NCI-H1048 (cell line): ENCODE measurements at places on chromosomes 4 and X.

DNA sequence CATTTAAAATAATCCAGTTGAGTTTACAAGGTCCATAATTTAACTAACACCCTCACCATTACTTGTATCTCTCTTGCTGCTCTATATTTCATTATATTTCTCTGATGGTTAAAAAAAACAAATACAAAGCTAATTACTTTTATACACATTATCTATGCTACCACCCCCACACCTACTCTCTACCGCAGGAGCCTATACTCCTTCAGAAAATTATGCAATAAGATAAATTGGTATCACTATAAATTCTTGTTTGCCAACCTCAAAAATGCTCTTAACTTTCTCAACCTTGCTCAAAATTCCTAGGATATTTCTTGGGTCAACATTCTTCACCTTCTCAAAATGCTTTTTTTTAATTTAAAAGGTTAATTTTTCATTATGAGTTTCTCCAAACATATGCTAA lies 282.7 kb downstream of the KCTD8 start:
- DNase-seq, result no peak

DNA sequence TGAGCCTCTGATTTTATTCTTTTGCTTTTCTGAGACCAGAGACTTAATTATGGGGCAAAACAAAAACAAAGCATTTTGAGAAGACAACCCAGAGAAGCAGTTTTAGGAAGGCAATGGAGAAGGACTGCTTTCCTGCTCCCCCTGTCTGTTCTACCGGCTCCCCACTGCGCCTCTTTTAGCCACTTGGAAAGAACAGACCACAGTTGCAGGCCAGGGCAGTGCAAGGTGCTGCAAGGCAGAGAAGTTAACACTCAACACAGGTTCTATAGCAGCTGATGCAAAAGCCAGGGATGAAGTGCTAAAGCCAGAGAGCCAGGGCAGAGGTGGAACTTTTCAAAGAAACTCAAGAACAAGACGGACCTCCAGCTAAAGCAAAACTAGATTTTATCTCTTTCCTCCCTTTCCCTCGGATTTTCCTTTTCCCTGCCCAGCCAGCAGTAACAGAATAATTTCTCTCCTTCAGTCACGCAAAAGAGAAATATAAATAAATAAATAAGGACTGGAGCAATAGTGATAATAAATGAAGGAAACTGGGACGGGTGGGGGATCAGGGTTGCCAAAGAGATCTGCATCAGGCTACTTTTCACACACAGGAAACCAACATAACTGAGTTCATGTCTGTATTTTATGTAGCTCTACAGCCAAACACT lies 10.4 kb downstream of the SH3RF1 start:
- no peak for DNase-seq

GRCh38 chr4:109111031-109111430 lies 191.4 kb downstream of the COL25A1 start:
- no peak for DNase-seq

DNA sequence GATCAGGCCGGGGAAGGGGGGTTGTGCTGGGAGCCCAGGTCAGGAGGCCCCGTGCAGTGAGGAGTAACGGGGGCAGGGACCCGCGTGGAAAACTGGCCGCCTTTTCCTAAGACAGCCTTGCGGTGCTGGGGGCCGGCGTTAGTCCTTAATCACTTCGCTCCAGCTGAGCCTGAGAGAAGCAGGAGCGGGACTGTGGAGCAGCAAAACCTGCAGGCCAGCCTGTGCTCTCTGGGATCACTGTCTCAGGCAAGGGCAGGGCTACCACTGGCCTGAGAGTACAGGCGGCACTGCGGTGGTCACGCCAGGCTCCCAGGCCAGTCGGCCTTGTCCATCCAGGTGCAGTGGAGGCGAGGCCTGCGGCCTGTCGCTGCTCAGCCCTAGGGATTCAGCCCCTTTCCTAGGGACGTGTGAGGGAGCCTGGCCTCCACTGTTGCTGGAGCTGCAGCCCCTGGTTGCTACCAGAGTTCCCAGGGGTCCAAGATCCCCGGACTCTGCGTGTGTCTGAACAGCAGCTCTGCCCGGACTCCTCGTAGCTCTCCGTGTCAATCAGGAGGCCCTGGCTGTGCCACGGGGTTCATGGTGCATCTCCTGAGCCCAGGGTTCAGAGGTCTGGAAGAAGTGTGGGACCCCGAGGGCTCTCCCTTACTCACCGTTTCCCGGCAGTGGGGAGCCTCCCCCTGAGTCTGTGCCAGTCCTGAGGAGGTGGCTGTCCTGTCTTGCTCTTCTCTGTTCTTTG lies 2141.7 kb upstream of the TENM3 start:
- no peak for DNase-seq

GRCh38 chr4:189870511-189871234 lies 70.0 kb upstream of the FRG1 start:
- no peak for DNase-seq

GRCh38 chr4:141807103-141807891 lies 170.9 kb downstream of the IL15 start:
- no peak for DNase-seq

- no peak for DNase-seq
These were observed 33.6 kb upstream of the XK start for GRCh38 chrX:37651921-37652452.

DNA sequence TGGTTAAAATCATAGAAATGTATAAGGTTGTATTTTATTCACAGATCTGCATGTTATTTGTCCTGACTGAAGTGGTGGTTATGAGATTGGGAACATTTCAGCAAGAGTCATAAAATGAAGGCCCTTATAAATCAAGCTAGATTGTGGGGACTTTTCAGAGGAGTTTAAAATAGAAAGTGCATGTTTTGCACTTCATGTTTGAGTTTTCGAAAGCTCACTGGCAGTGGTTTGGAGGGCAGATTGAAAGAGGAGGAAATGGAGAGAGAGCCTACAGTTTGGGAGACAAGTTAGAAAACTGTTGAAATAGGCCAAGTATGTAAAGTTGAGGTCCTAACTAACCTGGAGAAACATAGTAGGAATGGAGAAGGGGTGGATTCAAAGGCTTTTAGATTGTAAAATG lies 124.9 kb downstream of the KDM6A start:
- DNase-seq, result no peak

DNA sequence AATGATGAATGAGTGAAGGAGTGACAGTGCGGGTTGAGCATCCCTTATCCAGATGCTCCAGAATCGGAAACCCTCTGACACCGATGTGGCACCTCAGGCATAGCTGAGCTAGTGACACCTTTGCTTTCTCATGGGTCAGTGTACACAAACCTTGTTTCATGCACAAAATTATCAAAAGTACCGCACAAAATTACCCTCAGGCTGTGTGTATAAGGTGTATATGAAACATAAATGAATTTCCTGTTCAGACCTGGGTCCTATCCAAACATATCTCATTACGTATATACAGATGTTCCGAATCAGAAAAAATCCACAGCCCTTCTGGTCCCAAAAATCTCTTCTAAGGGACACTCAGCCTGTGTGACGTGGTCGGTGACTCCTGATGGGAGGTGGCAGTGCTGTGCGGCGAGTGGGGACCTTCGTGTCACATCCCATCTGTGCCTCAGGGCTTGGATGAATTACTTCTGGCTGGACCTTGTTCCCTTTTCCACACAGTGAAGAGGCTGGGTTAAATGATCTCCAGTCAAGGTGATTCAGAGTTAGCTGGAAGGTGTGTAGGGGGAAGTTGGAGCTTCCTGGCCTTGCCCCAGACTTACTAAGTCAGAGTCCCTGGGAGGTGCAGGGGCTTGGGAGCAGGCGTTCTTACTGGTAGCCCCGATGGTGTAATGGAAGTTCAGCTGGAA lies 18.8 kb downstream of the RGS12 start:
- no peak for DNase-seq

DNA sequence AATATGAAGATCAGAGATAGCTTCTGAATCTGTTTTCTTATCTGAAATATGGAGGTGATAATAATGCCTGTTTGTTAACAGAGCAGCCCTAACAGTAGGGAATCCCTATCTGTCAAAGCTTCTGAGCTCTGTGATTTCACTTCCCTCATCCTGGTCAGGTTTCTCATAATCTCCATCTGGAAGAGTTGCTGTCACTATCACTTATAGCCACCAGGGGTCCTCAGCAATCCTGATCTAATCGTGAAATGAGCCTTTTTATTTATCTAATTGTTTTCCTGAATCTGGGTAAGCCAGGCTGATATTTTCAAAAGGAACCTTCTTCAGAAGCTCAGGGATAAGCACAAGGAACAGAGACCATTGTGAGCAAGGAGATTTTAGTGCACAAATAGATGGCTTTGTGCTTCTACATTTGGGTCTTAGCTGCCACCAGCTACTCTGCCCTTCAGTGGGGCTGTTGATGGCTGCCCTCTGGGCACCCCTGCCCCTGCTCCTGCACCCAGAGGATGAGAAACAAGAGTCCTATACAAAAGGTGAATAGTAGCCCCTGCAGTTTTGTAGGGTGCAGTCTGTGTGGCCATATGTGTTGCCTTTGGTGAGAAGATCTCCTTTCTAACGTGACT lies 196.4 kb upstream of the RADX start:
- DNase-seq, result no peak

- no peak for DNase-seq
These were observed 16.6 kb upstream of the HSFX2 start for GRCh38 chrX:149611623-149612175.

GRCh38 chr4:951186-951585 lies 18.9 kb downstream of the TMEM175 start:
- DNase-seq, result no peak

DNA sequence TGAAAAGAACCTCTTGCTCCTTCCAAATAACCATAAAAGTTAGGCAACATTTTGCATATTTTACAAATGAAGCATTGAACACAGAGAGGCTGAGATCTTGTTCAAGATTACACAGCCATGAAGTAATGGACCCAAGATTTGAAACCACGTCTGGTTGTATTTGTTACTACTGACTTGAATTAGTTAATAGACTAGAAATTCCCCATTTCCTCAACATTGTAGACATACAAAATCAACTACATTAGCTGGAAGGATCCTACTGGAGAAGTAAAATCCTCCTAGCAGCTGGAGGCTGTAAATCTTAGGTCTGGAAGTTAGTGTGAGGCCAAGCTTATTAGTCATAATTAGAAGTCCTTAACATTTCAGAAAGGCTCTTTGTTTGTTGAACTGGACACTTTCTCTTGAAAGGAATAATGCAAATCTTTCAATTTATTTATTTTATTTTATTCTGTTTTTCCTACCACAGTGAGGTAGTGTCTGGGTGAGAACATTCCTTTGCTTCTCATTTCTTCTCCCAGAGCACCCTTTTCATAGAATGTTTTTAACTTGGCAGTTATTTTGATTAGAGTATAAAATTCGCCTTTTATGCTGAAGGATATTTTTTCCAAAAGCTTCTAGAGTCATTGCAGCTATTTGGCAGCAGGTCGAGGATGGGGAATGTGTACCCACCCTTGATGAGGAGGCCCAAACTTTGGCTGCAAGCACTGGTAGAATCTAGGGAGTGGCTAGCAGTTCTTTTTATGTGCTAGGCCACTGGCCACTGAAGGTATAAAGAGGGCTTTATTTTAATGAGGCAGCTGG lies 62.0 kb upstream of the CLNK start:
- no peak for DNase-seq

GRCh38 chr4:155745984-155746383 lies 12.8 kb upstream of the GUCY1B1 start:
- no peak for DNase-seq

DNA sequence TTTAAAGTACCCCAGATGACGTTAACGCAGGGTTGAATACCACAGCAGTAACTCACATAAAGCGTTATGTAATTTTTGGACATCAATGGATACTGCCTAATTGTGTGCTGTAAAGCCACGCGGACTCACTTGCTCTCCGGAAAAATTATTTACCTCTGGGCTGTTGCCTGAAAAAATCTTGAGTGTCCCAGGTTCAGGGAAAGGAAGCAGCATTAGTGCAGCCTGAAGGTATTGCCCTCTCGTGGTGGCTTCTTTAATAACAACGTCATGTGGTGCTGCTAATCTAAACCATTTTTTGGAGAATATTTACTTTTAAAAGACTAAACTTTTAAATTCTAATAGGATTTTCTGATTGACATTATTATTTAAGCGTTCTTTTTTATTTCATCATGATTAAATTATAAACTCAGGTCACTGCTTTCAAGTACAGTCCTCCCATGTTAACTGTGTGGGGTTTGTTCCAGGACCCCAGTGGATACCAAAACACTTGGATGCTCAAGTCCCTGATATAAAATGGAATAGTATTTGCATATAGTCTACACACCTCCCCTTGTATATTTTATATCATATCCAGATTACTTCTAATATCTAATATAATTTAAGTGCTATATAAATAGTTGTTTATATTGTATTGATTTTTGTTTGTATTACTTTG lies 384.8 kb downstream of the FAM133A start:
- no peak for DNase-seq

DNA sequence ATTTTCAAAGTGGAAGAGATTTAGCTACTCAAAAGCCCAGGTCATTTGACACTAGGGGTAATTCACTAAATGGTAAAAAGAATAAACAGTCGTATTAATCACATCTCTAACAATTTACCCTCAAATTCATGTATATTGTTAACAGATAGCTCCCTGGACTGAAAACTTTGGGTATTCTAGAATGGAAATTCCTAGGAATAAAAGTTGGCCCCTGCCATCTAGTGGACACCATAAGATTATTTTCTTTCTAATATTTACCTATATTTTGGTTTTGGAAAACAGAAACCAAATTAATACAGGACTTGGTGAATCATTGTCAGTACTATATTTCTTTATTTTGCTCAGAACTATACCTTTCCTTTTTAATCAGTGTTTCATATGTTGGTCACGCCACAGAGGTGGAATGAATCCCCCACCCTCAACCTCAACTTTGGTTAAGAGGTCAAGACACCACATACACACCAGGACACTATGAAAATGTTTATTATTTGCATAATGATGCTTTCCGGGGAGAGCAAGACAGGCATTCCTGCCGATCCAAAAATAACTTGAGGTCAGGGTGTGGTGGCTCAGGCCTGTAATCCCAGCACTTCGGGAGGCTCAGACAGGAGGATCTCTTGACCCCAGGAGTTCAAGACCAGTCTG lies 96.2 kb upstream of the APOOL start:
- DNase-seq, result no peak

DNA sequence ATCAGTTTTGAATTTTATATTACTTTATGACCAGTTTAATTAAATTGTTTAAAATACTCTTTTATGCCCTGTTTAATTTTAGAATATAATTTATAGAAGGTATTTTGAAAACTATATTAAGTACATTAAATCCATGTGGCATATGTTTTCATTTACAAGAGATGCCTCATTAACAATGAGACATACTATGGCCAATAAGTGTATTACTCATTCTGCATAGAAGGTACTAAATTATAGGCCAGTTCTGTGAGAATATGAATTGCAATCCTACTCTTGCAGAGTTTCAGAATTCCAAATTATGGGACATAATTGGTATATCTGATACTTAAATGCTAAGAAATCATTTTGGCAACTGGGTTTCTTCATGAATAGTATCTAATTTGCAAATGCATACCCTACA lies 951.1 kb downstream of the FAT4 start:
- no peak for DNase-seq

DNA sequence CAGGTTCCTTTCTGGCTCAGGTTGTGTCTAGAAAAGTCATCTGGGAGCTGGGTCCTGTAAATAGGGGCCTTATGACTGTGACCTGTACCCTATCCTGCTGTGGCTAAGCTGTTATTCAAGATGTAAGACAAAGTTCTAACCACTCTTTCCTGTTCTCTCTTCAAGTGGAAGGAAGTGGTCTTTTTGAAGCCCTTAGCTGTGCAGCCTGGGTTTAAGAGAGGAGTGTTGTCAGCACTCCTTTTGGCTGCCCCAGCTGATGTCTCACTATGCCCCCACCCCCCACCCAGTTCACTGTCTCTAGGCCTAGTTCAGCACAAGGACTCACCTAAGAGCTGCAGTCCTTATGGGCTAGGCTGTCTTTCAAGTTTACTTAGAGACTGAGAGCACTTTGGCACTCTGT lies 1069.5 kb downstream of the FAM133A start:
- no peak for DNase-seq

- DNase-seq, result no peak
These were observed 193.6 kb downstream of the FBXW7 start for GRCh38 chr4:152342293-152342692.
